Gastrocnemius medialis (tissue), 4 donors: ENCODE measurements at places on chromosomes 6 and 20. TPM values are rescaled to one million over a fixed set of nuclear protein-coding genes. Genes with fewer than 3 reads are reported as not detected.

DNA sequence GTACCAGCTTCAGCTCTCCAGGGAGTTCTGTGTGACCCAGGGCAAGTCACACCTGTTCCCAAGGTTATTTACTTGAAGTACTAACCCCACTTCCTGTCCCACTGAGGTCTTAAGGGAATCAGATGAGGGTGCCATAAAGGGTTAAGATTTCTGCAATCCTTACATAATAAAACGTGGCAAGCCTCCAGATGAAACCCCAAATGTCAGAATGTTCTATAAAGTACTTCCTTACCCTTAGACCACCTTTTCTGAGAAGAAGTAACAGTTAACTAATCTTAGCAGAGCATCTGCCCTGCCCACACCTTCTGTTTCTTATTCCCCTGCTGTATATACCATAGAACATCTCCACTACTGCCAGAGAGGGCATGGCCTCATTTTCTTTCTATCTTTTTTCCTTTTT is 6.0 kb upstream of the AVP start:
- DNase-seq: no peak

DNA sequence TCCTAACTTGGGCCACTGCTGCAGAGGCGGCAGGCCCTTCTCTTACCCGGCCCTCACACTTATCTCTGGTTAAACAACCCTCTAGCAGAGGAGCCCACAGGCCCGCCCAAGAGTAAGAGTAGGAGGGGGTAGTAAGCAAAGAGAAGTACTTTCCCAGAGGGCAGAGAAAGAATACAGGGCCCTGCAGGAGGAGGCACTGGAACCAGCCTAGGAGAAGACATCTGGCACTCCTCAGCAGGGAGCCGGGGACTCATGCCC is 10.1 kb downstream of the MTCH1 start:
- DNase-seq: no peak

DNA sequence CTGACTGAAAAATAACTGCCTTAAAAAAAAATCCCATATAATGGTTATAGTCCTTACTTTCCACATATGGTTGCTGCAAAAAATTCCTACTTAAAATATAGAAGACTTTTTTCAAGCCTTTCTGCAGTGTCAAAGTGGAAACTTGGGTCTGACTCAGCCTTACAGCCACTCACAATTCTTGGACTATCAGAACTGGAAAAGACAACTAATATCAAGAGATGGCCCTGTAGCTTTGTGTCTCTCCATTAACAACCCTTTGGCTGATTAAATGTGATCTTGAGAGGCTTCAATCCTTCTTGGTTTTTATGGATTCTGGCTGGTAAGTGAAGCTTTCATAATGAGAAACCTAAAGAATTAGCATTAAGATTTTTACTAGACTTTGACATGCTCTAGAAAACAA is 307.8 kb downstream of the RNGTT start:
- DNase-seq: no peak

GRCh38 chr6:138267971-138268895 is 49.9 kb upstream of the PBOV1 start:
- DNase-seq: no peak

NHSL1 gene
- total RNA-seq: 0.31 TPM

RPS18 gene
- 2,006 TPM for total RNA-seq
